ENCODE measurements at places on chromosomes 5 and 9.

DNA sequence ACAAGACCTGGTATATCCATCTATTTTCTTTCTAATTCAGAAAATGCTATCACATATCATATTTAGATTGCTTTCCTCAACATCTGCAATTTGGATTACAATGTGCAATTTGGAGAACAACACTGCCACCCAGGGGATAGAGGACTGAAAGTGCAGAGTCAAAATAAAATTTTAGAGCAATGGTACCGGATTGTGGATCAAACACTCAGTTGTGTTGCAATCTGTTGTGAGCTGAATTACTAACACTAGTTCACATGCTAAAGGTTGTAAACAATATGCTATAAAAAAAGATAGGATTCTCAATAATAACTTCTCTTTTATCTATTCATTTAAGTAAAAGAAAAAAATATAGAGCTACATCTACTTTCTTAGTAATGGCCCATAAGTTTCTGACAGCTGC lies 11.9 kb upstream of the SRFBP1 start:
- peak; percentile 49 for DNase-seq

DNA sequence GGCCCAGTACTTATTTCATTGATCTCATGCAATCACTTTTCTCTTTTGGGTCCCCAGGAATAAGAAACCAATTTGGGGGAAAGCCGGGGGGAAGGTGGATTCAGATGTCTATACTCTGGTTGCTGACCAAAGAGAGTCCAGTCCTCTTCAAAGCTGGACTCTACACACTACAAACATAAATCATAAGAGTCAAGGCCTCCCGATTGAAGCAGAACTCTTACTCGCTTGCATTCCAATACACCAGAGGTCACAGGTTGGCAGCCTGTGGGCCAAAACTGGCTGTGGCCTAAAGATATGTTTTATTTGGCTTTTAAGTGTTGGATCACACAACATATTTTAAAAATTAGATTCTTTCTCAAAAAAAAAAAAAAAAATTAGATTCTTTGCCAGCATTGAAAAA lies 311.4 kb upstream of the MSX2 start:
- no peak for DNase-seq

DNA sequence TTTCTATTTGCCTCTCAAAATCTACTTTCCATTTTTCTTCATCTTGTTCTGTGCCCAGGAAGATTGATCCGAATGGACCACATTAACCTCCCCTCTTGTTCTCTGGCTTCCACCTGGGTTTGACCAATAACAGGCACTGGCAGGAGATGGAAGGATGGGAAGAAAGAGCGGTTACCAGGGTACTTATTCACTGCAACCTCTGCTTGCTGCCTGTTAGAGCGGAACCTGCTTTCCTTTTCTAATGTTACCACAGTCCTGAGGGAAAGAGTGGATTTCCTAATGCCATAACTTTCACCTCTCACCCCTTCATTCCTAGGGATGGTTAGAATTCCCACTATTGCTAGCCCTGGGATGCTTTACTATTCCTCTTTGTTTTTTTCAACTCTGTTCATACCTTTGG lies 262.1 kb downstream of the RFX3 start:
- DNase-seq = no peak

DNA sequence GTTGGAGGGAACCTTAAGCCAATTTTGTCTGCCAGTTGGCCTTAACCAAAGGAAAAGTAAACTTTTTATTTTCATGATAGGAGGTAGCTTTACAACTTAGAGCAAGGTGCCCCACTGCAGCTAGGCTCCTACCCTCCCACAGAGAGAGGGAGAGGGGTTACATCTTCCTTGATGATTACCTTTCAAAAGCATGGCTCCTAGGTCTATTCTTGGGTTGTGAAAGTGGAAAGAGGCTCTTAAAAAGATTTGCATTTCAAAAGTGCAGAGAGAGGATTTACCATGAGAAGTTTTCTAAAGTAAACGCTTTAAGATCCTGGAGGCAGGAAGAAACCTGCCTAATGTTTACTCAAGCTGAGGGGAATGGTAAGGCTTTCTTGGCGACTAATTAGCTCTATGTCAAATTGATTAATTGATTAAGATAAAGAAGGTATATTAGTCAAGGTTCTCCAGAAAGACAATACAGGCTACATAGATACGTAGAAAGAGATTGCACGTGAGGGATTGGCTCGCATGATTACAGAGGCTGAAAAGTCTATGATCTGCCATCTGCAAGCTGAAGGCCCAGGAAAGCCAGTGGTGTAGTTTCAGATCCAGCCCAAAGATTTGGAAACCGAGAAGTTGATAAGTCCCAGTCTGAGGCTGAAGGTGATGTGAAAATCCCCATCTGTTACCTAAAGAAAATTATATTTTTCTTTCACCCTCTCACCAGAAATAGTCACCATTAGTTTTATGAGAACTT lies 333.8 kb upstream of the CTNND2 start:
- no peak for DNase-seq

DNA sequence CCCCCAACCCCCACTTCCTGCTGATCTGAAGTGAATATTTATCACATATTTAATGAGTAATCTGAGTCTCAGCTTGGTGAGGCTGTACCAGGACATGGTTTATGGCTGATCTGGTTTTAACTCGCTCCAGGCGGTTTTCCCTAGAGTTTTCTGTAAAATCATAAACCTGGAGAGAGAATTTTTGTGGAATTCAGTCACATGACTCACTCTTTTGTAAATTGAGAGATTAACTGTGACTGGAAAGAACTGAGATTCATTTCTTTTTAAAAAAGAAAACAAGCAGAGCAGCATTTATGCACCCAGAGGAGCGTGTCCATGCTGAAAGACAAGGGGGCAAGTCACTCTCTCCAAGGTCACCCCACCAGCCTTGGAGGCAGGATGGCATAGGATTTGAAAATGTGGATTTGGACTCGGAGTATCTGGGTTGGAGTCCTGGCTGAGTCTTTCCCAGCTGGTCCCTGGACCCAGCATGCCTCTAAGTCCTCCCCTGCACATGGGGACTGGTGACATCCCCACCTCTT lies 81.8 kb downstream of the ZNF618 start:
- no peak for DNase-seq

GRCh38 chr5:126438267-126438666 lies 15.1 kb downstream of the GRAMD2B start:
- DNase-seq = no peak

DNA sequence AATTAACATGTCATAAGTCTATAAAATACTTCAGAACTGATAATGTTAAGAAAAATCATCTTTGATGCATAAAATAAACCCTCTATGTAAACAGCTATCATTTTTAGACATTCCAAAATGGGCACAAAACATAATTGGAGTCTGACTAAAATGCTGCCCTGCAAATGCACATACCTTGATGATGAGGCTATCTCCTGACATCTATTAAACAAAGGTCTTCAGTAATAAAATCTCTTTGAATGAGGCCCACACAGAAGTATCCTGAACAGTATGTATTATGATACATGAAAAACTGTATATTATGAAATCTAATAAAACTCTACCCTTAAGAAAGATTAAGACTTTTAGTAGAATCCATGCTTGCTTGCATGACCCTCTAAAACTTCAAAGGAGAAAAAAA lies 66.1 kb downstream of the FBXL17 start:
- DNase-seq = no peak

DNA sequence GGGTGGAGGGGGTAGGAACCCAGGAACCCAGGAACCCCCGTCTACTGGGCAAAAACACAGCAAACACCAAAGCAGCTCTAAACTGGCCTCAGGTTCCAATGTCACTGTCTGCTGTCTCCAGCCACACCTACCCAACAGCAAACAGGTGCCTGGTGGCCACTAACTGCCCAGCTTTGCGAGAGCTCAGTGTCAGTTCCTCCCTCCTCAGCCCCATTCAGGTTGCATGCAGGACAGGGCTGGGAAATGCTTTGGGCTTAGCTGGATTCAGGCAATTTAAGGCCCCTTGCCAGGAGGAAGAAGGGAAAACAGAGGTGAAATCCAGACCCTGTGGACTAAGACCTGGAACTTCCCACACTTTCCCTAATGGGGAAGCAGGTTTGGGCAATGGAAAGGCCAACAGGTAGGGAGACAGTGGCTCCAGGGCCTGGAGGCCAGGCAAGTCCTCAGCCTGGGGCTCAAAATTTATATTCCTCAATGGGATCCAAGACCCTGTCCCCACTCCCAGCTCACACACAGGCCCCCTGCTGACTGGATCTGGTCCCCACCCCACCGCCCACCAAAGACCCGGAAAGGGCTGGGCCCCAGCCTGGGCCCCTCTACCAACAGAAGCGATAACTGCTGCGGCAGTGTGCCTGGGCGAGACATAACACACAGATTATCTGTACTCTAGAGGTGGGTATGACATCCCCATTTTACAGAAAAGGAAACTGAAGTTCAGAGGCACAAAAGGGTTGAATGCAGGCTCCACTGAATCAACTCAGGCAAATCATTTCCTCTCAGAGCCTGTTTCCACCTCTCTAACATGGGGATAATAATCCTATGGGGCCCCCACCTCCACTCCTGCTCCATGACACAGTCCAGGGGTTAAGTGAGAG lies 3.5 kb downstream of the EEIG1 start:
- DNase-seq = no peak

DNA sequence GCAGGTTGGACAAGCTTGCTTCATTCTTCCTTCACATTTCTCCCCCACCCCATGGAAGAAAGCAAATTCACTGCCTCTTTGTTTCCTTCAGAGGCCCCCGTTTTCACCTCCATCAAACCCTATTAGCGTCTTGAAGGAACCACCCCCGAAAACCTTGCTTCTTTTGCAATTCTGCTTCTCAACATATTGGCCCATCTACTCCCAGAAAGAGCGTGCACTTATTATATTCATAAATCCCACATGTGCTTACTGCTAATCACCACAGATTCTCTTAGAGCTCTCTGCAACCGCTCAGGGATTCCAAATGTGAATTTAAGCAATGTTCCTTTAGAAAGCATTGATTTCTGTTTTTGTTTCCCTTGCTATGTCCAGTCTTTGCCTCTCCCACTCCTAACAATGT lies 1.1 kb downstream of the F2RL2 start:
- no peak for DNase-seq

- DNase-seq = no peak
These were observed 39.3 kb upstream of the TRPC7 start for GRCh38 chr5:136404616-136405015.

GRCh38 chr5:166188501-166189325 lies 2102.7 kb upstream of the WWC1 start:
- no peak for DNase-seq

- DNase-seq = no peak
These were observed 199.4 kb downstream of the ESM1 start for GRCh38 chr5:54785729-54786591.

- DNase-seq = no peak
These were observed 22.1 kb upstream of the TMEM174 start for GRCh38 chr5:73150876-73151275.

- DNase-seq = no peak
These were observed 13.7 kb downstream of the IL31RA start for GRCh38 chr5:55864606-55865541.

DNA sequence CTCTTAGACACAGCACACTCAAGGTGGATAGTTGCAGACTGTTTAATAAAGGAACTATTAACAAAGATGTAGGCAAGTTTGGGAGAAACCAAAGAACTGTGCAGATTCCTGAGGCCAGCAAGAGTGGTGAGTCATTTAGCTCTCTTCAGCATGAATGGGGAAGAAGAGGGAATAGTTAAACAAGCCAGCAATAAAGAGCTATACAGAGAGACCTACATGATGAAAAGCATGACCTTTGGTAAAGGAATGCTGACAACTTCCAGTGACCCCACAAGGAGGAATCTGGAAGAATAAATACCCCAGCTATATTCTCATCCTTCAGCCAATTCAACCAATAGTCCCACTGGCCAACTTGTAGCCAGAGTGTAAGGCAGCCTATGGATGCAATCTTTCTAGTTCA lies 706.0 kb upstream of the GRAMD2B start:
- no peak for DNase-seq

- DNase-seq = no peak
These were observed 66.4 kb downstream of the CMYA5 start for GRCh38 chr5:79756076-79756475.

DNA sequence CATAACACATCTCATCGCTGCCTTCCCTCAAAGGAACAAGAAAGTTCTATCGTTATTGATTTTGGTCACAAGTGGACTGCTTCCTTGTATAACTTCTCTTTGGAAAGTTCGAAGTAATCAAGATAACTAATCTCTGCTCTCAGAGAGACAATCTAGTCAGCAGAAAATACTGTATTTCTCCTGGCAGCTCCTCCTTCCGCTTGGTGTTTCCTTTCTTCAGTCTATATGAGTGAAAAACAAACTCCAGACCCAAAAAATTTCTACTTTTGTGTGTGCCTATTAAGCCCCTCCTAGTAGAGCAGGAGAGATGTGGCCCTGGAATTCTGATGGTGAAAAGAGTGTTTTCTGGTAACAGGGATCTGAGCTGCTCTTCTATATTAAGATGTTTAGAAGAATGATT lies 24.5 kb downstream of the OSTF1 start:
- DNase-seq = no peak

GRCh38 chr9:122944960-122945888 lies 4.4 kb downstream of the RABGAP1 start:
- no peak for DNase-seq

- DNase-seq = no peak
These were observed 83.8 kb downstream of the OTULIN start for GRCh38 chr5:14748180-14748900.

DNA sequence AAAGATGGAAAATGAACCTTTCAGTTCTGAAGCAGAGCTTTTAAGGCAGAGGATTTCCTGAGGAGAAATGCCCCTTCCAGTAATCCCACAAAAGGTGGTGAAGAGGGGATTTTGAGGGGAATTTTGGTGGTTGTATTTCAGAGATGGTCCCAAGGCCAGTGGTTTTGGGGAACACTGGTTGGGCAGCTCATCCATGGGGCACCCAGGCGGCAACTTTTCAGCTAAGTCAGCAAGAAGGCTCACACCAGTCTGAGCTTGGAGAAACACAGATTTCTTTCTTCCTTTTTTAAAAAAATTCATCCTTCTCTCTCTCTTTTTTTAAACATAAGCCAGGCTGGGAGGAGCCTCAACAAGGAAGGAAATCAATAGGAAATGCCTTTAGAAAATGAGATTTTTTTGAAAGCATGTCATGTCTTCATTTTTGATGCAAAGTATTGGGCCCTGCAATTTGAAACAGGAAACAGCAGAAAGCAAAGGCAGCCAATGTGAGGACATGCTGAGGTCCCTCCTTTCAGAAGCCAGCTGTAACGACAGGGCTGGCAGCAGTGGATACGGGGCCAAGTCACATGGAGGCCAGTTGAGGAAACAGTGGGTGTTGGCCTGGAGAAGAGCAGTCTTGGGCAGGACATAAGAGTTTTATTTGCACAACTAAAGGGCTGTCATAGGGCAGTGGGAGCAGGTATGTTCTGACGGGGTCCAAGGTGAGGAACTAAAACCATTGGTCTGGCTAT lies 155.3 kb upstream of the KLF4 start:
- no peak for DNase-seq

DNA sequence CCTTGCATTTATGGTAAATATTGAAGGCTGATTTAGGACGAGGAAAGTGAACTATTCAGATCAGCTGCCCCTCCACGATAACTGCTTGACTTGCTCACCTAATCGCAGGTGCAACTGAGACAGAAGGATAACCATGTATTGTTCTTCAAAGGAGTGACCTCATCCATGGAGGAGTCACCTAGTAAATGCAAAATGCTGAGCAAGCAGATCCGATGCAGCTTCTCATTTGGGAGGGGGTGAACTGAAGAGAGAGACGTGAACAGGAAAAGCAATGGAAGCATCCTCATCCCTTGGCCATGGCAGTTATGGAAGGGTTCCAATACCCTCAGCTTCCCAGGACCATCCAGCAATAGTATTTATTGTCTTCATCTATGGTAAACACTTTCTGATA lies 47.5 kb downstream of the RASGRF2 start:
- no peak for DNase-seq
